GF-D8 (cell line): ENCODE measurements at places on chromosomes 5 and 9.

- no peak for DNase-seq
Observed at GRCh38 chr9:113619491-113620376, 156.2 kb downstream of the RGS3 start.

GRCh38 chr5:180421672-180422071 is 68.5 kb upstream of the GFPT2 start:
- DNase-seq = no peak

- DNase-seq = no peak
Observed at GRCh38 chr9:110143485-110143884, 64.5 kb downstream of the C9orf152 start.

DNA sequence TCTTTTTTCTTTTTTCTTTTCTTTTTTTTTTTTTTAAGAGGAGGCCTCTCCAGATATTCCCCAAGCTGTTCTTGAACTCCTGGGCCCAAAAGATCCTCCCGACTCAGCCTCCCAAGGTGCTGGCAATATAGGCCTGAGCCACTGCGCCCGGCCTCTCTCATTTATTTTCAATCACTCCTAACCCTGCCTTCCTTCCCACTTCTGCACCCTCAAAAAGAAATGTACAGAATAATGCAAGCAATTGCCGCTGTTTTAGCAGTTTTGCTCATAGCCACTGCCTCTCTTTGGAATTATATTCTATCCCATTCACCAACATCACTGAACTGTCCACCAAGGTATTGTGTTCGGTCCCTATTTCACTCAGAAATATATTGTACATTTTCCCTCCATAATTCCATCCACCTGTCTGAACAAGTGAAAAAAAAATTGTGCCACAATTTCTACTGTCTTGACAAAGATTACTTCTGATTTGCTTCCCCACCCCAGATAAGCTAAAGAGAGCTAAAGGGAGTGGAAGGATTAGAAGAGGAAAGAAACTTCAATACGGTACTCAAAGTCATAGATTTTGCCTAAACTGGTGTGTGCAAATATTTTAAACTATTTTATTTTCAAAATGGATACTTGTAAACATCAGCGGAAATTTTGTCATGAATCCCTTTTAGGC is 1.9 kb downstream of the FNBP1 start:
- DNase-seq = no peak

DNA sequence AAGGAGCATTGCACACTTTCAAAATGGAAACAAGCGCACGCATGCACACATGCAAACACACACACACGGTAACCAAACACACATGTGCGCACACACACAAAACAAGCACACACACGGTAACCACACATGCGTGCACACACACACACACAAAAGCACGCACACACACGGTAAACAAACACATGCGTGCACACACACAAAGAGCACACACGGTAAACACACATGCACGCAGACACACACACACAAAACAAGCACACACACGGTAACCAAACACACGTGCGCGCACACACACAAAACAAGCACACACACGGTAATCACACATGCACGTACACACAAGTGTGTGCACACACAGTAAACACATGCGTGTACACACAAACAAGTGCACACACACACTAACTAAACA is 19.3 kb upstream of the SLC6A3 start:
- DNase-seq = no peak

- DNase-seq = no peak
Observed at GRCh38 chr9:130225586-130225985, 40.0 kb upstream of the HMCN2 start.

- no peak for DNase-seq
Observed at GRCh38 chr9:3027210-3027609, 183.3 kb upstream of the PUM3 start.

DNA sequence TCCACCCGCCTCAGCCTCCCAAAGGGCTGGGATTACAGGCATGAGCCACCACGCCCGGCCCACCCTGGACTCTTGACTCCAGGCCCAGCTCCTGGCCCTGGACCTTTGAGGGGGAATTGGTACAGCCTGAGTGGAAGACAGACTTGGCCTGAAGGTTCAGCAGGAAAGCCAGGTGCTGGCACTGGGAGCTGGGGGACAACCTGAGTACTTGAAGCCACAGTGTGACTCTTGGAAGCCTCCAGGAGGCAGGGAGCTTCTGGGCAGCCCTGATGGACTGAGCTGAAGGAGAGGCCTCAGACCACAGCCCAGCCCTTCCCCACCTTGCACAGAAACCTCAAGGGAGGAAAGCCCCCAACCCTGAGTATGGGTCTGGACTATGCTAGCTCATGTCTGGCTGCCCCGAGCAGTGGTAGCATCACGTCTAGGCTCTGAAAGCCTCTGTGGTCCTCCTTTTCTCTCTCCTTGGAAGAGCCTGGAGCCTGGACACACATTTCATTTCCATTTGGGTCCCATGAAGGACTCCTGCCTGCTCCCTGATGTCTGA is 54.1 kb downstream of the RASGEF1C start:
- DNase-seq = no peak

DNA sequence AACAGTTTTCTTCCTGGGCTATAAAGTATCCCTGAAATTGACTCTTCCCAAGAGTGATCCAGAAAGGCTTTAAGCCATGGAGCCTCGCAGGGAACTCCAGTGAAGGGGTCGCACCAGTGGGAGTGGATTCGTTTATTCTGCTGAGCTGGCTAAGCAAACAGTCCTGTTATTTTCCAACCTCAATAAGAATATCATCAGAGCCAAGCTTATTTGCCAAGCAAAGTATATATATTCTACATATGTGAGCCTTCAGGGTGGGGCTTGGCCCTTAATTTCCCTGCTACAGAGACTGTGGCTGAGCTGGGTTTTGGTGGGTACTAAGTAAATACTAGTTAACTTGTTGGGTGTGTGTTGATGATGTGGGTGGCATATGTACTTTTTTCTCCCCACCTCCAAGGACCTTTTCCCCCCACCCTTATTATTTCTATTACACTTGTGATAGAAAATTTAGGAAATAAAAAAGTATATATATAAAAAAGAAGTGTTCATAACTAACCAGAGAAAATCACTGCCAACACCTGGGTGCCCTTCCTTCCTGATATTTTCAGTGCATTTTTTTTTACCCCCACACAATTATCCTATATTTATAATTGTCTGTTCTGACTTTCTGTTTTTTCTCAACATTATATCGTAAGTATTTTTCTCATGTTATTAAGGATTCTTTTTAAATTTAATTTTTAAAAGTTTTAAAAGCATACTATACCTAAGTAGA is 5.3 kb downstream of the GSN start:
- DNase-seq = no peak

GRCh38 chr5:81800797-81801196 is 49.9 kb upstream of the SSBP2 start:
- no peak for DNase-seq

GRCh38 chr5:164012371-164012770 is 507.0 kb downstream of the MAT2B start:
- no peak for DNase-seq

DNA sequence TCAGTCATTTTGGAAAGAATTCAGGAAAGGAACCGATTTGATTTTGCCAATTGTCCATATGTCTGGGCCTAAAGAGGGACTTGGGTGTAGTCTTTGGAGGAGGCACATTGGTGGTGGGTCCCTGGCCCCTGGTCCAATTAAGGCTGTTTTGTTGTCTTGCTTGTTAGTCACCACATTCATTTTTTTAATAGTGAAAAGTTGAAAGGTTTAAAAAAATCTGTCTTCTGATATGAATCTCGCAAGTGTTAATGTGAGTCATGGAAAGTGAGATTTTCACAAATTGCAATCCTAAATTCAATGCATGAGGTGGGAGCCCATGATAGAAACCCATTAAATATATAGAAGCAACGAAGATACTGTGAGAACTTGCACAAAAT is 165.9 kb upstream of the OTULINL start:
- DNase-seq = no peak

- DNase-seq = no peak
Observed at GRCh38 chr9:132753593-132753880, 83.3 kb downstream of the GTF3C4 start.

- DNase-seq = no peak
Observed at GRCh38 chr5:137630972-137631370, 104.9 kb downstream of the KLHL3 start.

- DNase-seq = no peak
Observed at GRCh38 chr9:113205432-113205831, 15.6 kb downstream of the FKBP15 start.

DNA sequence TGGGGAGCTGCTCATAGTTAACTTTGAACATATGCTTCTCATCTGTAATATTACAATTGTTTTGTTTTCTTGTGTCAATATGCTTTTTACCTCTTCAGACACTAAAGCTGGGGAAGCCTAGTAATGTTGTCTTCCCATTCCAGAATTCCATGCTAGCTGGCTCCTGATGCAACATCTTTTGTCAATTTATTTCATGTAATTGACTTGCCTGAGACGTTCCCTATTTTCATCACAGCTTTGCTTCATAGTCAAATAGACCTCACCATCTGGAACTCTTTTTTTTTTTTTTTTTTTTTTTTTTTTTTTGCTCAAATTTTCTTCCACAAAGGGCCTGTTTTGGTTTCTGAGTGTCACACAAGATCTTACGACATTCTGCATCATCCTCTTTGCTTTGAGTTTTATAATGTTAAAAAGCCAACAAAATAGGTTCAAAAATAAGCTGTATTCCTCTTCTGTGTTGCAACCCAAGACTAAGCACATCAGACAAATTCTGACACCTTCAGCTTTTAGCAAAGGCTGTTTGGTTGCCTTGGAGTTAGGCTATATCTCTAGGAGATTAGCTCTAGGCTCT is 235.2 kb downstream of the NR3C1 start:
- DNase-seq = no peak

DNA sequence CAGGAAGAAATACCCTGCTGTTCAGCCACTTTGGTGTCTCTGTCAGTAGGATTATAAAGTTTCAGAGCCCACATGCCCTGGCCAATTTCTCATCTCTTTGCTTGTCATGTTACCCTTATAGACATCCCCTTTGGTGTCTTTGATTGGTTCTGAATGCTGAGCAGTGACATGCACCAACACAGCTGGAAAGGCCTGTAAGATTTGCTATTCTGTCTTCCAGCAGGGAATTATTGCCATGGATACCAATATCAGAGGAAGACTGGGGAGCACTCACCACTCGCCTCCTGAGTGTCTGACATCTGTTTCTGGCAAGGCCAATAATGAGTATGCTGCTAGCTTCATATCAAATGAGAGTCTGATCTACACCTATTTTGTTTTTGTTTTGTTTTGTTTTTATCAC is 34.4 kb downstream of the RAB3C start:
- DNase-seq = no peak

GRCh38 chr9:133102190-133103021 is 18.6 kb downstream of the RALGDS start:
- DNase-seq = no peak

- DNase-seq = no peak
Observed at GRCh38 chr5:59850766-59851165, 42.8 kb downstream of the PDE4D start.

GRCh38 chr9:75927356-75927755 is 36.9 kb downstream of the PCSK5 start:
- no peak for DNase-seq

DNA sequence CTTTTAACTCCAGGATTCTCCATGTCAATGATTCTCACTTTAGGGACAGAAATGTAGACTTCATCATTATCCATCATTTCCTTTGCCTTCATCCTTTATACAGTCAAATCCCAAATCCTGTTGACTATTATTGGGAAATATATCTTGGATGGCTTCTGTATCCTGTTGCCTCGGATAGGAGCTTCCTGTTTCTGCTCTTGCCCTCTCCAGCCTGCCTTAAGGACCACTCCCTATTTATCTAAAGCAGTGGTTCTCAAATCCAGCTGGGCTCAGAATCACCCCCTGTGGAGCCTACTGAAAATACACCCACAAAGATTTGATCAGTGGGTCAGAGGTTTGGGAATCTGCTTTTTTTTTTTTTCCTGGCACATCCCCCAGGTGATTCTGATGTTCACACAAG is 8.5 kb downstream of the AFAP1L1 start:
- no peak for DNase-seq

DNA sequence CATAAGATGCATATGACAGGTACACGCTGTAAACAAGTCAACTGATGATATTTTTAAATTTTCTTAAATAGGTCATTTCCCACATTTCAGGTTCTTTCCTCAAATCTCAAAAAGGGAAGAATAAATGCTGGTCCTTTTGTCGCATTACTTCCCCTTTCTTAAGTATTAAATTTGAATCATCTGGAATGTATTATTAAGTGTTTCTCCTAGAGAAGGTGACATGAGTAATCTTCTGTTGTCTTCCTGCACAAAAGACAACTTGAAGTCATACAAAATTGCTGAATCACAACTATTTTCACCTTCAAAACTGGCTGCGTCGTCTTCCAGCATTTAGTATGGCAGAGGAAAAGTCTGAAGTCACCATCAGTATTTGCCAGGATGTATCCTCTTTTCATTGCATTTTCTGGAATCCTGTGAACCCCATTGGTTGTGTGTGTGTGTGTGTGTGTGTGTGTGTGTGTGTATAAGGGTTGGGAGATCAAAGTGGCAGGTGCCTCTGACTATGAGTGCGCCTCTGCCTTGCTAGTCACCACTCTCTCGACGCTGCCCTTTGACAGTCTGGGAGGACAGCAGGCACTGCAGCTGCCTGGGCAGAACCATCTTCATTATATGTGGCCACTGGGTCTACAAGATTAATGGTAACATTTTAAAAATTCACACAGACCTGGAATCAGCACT is 86.9 kb downstream of the MVB12B start:
- DNase-seq = no peak

DNA sequence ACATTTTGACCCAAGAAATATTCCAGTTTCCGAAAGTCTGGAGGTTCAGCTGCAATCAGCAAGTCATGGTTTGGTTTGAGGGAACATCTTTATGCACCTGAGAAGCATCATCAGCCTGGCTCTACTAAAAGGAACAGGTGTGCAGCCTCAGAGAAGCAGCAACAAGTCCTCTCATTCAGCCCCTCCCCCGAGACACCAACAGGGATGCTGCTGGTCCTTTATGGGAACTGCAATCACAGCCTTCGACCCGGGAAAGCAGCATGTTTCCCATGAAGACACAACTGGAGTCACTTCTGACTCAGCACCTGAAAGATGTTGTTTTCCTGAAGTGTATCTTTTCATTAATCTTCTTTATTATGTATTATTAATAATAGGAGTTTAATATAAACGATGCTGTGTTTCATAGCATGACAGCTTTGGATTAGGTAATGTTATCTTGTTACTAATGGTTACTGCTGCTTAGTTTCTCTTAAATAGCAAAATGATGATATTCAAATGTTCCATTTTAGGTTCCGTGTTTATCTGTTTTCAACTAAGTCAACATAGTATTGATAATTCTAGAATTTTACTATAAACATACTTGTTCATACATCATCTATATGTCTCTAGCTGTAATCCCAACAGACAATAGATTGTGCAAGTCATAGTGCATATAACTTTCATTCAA is 15.6 kb upstream of the NREP start:
- DNase-seq = no peak

- no peak for DNase-seq
Observed at GRCh38 chr5:151897020-151897552, 27.6 kb downstream of the GLRA1 start.

- DNase-seq = no peak
Observed at GRCh38 chr5:33230467-33231078, 210.2 kb upstream of the TARS1 start.

DNA sequence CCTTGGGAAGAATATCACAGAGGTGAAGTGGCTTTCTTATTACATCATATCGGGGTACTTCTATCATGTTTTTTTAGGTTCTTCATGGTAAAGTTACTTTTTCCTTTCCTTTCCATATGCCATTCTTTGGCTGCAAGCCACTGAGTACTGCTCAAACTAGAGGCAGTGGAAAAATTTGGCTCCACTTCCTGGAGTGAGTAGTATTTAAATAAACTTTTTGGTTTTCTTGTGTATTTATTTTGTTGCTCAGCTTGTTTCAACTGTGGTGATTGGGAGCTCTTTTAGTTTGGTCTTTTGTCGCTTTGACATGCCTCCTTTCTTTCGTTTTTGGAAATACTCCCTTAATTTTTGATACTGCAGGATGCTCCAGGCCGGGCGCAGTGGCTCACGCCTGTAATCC is 69.8 kb downstream of the WDR70 start:
- no peak for DNase-seq
